ENCODE measurements at places on chromosomes 7 and 10.

- DNase-seq = no peak
Observed at GRCh38 chr10:131490991-131491594, 179.6 kb upstream of the TCERG1L start.

DNA sequence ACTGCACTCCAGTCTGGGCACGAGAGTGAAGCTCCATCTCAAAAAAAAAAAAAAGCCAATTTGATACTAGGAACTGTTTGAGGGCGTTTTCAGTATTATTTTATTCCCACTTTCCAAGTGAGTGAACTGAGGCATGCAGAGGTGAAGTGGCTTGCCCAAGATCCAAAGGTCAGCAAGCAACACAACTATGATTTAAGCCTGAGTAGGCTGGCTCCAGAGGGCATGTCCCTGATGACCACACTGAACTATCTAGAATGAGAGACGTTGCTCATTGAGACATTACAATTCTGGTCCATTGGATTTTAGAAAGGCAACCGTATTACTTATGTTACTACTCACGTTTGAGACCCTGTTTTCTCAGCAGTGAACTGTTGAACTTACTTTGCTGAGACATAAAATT, 20.8 kb downstream of the KCNMA1 start:
- DNase-seq = no peak

- no peak for DNase-seq
Observed at GRCh38 chr7:27424231-27424630, 181.6 kb downstream of the EVX1 start.

DNA sequence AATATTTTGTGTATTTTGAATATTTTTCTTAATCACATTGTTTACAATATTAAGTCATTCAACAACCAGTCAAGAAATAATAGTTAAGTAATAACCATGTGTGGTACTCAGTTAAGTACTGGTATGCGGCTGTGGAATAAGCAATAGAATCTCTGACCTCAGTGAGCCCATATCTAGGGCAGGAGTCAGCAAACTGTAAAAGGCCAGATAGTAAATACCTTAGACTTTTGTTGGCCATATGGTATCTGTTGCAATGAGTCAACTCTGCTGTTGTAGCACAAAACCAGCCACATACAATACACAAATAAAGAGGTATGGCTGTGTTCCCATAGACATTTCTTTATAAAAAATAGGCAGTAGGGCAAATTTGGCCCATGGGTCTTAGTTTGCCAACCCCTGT, 311.6 kb upstream of the SEMA3A start:
- DNase-seq = no peak

DNA sequence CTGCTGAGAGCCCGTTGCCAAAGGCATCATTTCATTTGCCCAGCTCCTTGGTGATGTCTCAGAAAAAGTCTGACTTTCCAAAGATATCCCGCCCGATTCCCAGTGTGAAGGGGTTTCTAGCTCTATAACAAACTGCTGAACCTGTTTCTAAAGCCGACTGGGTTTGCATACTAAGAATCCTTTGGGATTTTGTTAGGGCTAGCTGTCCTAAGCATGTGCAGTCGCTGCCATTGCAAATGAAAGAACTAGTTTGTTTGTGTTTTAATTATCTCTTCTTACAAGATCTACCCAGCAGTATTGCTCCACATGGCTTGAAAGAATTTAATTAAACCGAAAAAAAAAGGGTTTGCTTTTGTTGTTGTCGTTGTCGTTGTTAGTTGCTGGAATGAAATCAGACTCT, 476.6 kb downstream of the GATA3 start:
- no peak for DNase-seq

DNA sequence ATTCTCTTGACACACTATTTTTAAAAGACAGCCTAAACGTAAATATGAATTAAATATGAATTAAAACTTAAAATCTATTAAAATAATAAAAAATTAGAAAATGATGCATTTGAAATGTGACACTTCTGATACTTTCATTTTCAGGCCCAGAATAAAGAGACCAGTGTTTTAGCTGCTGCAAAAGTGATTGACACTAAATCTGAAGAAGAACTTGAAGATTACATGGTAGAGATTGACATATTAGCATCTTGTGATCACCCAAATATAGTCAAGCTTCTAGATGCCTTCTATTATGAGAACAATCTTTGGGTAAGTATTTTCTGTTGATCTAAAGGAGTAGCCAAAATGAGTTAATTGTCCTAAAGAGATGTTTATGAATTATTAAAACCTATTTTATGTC, 23.6 kb downstream of the SLK start:
- DNase-seq = no peak

- DNase-seq = no peak
Observed at GRCh38 chr10:84190621-84191020, 3.7 kb upstream of the CDHR1 start.

- DNase-seq = no peak
Observed at GRCh38 chr7:36029853-36030515, 123.1 kb upstream of the EEPD1 start.

DNA sequence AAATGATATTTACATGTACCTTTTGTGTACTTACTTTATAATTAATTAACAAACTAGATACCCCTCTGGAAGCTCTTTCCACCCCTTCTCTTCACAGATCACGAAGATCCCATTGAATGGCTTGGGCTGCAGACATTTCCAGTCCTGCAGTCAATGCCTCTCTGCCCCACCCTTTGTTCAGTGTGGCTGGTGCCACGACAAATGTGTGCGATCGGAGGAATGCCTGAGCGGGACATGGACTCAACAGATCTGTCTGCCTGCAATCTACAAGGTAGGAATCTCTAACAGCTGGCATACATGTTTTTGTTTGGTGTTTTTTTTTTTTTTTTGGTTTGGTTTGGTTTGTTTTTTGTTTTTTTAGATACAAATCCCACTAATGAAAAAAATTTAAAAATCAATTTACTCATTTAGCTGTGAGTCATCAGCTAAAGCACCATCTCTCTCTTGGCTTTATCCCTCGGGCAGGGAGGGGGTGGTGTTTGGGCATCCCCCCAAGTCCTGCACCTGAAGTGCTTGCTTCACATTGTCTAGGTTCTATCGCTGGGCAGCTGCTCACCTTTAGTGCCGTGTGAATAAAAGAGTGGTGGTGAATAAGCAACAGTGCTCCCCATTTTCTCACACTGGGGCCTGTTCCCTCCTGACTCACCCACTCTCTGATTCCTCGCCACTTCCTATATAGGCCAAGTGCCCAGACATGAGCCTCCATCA, 68.9 kb downstream of the MET start:
- DNase-seq = no peak

- no peak for DNase-seq
Observed at GRCh38 chr10:125772864-125773180, 2.8 kb downstream of the MMP21 start.

GRCh38 chr10:120172356-120172755, 279.8 kb downstream of the SEC23IP start:
- no peak for DNase-seq

DNA sequence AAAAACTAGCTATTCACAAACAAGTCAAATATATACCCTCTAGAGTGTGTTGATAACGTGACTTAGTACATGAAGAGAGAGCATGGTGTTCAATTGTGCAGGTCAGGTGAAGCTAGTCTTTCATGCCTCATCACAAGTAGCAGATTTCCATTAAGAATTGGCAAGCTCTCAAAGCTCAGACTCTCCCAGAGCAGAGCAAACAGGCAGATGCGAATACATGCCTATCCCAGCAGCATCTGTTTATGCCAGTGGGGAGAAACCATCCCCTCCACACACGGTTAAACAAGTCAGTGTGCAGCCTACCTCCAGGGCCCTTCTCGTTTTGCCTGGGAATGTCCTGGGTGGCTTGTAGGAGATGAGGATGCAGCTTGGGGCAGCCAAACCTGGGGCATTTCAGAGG, 532.5 kb upstream of the C7orf33 start:
- no peak for DNase-seq

- DNase-seq = no peak
Observed at GRCh38 chr7:36165059-36165458, 12.0 kb downstream of the EEPD1 start.

DNA sequence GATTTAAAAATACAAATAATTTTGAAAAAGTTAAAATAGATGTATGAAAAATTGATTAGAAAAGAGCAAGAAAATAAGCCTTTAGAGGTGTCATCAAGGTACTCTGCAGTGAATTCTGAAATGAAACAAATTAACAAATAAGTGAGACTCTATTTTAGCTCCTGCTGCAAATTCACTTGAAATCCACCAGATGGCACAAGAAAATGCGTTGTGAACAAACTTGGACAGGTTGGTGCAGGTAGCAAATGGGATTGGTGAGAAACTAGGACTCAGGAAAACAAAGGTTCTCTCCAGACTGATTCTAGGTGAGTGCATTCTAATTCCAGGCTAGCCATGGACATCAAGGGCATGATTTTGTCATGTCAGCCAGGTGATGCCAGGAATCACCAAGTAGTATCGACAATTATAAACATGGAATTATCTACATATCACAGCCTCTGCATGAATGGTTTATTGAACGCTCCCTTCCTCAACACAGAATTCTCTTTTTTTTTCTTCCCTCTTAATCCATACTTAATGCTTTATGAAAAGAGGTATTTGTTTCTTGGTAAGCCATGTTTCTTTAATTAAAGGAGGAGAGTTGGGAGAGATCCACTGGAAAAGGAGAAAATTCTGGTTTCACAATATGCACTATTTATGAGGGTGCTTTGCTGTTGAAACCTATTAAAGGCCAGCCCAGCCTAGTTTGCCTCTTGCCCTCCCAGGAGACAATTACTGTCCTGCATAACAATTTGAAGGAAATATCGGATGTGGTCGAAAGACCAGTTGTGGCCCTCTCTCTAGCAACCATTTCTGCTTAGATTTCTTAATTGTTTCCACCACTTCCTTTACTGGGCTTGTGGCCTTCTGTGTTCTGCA, 118.1 kb downstream of the ZNF365 start:
- DNase-seq = peak; percentile 10

DNA sequence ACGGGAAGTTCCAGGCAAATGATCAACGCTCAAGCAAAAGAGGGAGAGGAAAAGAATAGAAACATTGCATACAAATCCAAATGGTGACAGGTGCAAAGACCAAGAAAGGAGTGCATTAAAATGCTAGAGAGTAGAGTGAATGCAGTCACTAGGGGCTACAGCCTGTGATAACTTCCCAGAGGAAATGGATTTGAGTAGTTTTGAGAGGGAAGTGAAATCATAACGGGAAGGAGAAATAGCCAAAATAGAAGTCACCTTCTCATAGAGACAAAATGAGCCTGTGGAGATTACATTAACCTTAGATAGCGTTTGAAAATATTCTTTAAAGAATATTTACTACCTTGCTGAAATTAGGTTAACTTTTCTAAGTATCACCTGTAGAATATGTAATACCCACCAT, 26.5 kb downstream of the NUP42 start:
- no peak for DNase-seq

GRCh38 chr10:61957806-61958205, 56.3 kb downstream of the ARID5B start:
- no peak for DNase-seq

- DNase-seq = no peak
Observed at GRCh38 chr7:75559976-75560365, 67.9 kb downstream of the SPDYE5 start.

- peak; percentile 39 for DNase-seq
Observed at GRCh38 chr7:30814700-30815387, 43.6 kb downstream of the MINDY4 start.

GRCh38 chr7:23685731-23686130, 5.7 kb downstream of the FAM221A start:
- no peak for DNase-seq

GRCh38 chr7:137026176-137026500, 157.7 kb downstream of the CHRM2 start:
- DNase-seq = peak; percentile 60

- DNase-seq = peak; percentile 58
Observed at GRCh38 chr7:92717993-92718716, 118.2 kb downstream of the CDK6 start.

DNA sequence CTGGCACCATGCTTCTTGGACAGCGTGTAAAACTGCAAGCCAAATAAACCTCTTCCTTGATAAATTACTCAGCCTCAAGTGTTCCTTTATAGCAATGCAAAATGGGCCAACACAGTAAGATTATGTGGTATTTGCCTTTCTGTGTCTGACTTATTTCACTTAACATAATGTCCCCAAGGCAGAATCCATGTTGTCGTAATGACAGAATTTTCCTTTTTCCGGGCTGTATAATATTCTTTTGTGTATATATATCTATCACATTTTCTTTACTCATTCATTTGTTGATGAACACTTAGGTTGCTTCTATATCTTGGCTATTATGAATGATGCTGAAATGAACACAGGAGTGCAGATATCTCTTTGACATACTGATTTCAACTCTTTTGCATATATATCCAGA, 209.1 kb upstream of the PTER start:
- DNase-seq = no peak

GRCh38 chr10:116554628-116555027, 8.9 kb downstream of the PNLIP start:
- no peak for DNase-seq

Measured in osteoblast (primary cell).